ENCODE measurements at places on chromosomes 6 and 20.
A peak's percentile ranks its signal among the peaks of the same experiment; 100 is the strongest.

DNA sequence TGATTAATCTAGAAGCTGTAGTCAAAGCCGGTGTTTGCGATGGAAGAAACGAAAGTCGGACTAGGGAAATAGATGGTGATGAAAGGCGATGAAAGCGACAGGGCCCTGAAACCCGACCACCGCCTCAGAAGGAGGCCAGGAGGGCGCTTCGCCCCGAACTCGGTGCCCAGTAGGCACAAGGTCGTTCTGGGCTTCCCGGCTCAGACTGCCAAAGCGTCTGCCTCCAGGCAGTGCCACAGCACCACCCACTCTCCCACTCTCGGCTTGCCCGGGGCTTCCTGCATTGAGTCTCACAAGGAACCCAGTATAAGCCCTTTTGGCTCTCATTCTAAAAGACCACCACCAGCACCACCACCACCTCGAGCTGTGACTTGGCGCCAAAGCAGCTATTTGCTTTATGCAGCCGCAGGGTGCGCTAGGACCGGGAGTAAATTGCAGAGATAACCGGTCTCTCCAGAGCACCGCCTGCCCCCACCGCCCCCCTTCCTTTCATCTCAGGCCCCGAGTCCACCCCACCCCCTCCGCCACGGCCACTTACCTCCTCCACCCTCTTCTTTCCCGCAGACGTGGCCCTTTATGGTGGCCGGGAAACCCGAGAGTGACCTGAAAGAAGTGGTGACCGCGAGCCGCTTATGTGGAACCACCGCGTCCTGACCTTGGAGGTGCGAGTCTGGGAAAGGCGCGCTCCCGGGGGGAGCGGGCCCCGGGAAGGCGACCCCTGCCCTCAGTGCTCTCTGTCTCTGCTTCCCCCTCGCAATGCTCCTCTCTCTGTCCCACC lies 2.4 kb downstream of the TCF21 start:
- DNase-seq = no peak

GRCh38 chr20:39799366-39799965 lies 837.3 kb downstream of the DHX35 start:
- no peak for DNase-seq

GRCh38 chr6:100035873-100036653 lies 42.0 kb upstream of the MCHR2 start:
- peak; percentile 48 for DNase-seq

- DNase-seq = no peak
Measured at GRCh38 chr20:45649312-45649863, 18.3 kb upstream of the WFDC9 start.

- no peak for DNase-seq
Measured at GRCh38 chr6:781350-781961, 88.5 kb upstream of the EXOC2 start.

- DNase-seq = no peak
Measured at GRCh38 chr6:36600564-36601146, 6.5 kb downstream of the SRSF3 start.

DNA sequence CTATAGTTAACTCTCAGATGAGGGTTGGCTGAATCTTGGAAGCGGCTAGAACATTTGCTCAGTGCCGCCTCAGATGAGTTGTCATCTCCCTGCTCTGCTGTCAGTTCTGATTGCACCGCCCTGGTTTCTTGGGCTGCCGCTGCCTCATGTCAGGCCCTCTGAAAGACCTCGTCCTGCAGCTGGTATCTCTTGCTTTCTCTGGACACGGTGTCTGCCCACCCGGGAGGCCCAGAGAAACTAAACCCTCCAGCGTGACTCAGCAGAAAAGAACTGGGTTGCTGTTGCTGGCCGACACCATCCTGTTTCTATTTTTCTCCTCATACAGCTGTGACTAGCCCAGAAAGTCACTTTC lies 355.4 kb downstream of the CD83 start:
- no peak for DNase-seq

GRCh38 chr6:106568530-106568929 lies 60.8 kb downstream of the RTN4IP1 start:
- DNase-seq = no peak

- no peak for DNase-seq
Measured at GRCh38 chr6:71965404-71965803, 79.1 kb downstream of the RIMS1 start.

GRCh38 chr6:105167914-105168313 lies 11.9 kb downstream of the POPDC3 start:
- no peak for DNase-seq

DNA sequence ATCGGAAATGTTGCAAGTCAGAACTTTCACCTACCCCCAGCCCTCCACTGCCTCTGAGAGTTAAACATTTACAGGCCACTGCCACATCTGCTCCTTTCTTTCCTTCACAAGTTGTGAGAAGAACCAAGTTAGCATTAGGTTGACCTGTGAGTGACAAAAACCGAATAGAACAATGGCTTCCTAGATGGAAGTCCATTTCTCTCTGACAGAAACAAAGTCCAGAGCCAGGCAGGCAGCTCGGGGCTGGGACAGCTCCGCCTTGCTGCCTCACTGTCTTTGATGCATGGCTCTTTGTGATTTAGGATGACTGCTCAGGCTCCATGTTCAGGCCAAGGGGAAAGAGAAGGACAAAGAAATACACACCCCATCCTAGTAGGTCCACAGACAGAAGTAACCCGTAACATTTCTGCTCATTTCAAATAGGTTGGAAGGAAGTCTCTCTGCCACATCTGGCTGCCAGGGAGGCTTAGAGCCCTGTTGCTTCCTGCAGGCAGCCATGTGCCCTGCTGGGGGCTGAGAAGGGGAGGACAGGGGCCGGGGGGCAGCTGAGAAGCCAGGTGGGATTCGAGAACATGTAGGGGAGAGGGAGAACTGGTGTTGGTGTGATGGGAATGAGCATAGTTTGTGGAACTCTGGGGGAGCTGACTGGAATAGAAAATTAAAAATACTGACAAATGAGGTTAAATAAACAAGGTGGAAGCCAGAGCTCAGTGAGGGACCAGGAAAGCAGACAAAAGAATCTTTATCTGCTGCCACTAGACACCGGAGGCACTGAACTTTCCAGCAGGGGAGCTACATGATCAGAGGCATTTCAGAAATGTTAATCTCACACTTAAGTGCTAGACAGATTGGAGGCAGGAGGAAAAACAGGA lies 19.5 kb upstream of the IER3 start:
- DNase-seq = peak; percentile 41

DNA sequence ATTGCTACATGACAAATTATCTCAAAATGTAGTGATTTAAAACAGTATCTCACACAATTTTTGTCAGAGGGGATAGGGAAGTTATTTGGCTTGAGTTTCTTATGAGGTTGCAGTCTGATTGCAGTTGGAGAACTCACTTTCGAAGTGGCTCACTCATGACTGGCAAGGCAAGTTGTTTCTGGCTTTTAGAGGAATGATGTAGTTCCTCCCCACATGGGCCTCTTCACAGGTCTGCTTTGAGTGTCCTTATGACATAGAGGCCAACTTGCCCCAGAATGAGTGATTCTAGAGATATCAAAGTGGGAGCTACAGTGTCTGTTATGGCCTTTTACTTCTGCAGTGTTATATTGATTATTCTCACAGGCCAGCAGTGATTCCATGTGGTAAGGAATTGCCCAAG lies 6.1 kb downstream of the DOP1A start:
- no peak for DNase-seq

DNA sequence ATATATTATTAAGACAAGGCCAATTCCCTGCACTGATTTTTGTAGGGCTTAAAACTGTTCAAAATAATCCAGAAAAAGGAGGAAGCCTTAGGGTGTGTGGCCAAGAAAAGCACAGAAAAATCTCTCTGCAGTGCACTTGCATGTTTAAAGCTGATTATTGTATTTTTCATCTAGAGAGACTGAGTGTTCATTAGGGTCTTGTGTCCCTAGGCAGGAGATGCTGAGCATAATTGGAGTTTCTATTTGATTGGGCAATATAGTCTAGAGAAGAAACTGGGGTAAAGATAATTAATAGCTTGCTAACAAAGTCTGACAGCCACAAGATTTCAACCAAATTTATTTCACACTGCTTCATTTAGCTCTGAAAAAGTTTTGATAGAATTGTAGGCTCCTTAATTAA lies 2.4 kb downstream of the FLRT3 start:
- DNase-seq = no peak

GRCh38 chr6:150119173-150119572 lies 23.7 kb upstream of the PPP1R14C start:
- DNase-seq = no peak

DNA sequence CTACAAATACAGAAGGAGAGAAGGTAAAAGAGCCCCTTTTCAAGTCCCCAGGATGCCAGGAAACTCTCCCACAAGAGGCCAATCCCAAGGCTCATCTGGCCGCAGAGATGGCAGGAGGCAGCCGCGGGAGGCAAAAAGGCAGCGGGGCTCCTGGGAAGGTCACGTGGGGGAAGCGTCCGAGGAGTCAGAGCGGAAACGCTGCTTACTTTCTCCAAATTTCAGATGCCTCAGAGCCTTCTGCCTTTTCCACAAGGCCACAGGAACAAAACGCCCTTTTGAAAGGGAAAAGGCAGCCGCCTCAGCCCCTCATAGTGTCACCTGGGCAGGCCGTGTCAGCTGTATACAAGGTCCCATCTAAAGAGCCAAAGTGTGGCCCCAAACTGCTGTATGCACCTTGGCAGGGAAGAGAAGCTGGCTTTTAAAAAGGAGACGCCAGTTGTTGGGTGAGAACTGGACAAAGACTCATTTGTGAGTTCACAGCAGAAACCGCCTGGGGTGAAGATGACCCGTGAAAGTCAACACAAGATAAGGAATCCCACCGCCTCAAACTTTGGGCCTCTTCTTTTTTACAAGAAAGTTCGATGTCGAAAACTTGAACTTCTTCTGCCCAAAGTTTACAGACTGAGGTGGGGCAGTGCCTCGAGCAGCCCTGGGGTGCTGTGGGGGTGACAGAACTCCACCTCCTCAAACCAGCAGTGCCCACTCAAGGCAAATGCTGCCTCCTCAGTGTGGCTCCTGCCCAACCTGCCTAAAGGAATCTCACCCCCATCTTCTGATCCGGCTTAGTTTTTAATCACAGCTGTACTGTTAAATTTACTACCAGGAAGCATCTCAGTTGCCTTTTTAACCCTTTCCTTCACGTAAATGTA lies 45.4 kb downstream of the EZR start:
- no peak for DNase-seq

- DNase-seq = no peak
Measured at GRCh38 chr20:48603116-48603818, 224.5 kb downstream of the PREX1 start.

GRCh38 chr6:165571068-165571682 lies 91.9 kb downstream of the PDE10A start:
- DNase-seq = peak; percentile 36

DNA sequence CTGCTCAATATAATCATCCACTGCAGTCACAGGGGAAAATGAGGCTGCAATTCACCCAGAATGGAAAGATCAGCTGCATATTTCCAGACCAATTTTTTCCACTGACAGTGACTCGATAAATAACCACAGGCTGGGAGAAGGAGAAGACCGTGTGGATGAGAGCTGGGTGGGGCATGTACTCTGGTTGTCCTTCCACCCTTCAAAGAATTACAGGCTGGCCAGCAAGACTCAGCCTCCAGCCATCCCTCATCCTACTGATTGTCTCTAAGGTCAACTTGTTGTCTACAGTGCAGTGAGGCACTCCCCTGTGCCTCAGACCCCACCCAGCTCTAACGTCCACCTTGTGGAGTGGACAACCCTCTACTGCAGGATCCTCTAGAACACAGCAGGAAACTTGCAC lies 14.5 kb upstream of the MAS1 start:
- DNase-seq = no peak

GRCh38 chr20:41147767-41148191 lies 10.4 kb downstream of the PLCG1 start:
- DNase-seq = no peak

DNA sequence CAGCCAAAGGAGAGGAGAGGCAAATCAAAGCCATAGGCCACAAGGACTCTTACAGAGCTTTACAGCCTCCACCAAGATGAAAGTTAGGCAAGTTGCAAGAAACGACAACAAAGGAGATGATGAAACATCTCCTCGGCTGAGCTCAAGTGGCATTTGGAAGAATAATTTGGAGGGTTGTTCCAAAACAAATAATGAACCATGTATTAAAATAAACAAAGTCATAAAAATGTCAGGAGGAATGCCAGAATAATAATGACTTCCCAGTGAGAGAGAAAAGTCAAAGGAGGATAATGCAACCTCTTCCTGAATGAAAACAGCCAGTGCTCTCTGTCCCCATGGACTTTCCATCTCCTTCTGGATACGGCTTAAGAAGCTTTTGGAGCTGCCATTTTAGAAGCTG lies 371.4 kb upstream of the ID4 start:
- no peak for DNase-seq

DNA sequence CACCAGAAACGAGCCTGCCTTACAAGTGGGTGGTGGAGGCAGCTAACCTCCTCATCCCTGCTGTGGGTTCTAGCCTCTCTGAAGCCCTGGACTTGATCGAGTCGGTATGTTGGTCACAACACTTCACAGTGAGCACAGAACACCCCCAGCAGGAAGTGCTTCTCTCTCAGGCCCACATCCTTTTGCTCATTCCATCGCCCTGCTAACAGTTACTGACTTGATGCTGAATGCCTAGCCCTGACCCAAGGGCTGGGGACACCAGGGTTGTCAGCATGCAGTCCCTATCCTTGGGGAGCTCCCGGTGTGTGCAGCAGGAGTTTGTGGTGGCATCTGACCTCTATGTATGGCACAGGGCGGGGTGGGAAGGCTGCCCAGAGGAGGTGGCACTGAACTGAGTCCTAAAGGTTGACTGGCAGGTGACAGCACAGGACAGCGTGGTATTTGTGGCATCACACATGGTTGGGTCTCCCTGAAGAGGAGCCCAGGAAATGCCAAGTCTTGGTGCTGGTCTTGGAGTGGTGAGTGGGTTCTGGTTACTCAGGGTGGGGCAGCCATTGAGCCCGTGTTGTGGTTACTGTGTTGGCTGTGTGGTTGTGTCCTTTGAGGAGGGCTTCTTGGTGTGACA lies 26.7 kb downstream of the GTSF1L start:
- no peak for DNase-seq

DNA sequence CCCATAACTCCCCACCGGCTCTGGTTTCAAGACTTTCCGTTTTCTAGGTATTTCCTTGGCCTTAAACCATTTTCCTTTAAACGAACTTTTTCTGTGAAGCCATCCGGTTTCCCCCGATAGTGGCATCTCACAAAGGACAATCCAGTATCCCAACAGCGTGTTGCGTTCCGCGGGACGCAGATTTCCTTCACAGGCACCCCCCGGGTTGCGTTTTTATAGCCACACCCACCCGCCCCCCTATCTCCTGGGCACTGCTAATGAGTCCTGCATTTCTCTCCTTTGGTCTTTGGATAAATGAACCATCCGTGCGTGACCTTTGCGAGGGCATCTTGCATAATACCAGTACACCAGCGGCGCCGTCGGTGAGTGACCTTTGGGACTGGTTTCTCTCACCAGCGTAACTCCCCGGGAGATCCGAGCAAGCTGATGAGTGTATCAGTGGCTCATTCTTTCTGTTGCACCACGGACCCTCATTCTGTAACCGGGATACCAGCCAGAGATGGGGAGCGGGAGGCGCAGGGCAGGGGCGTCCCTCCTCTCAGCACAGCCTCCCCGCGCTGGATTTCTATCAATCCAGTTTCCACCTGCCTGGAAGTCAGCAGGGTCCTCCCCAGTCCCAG lies 586 bp upstream of the NQO2 start:
- DNase-seq = peak; percentile 96

- DNase-seq = no peak
Measured at GRCh38 chr20:4006640-4007039, 8.7 kb downstream of the RNF24 start.

GRCh38 chr20:24910461-24910860 lies 38.6 kb upstream of the CST7 start:
- DNase-seq = no peak

All from trophoblast cell (in vitro differentiated cells and primary cell).